ENCODE measurements at places on chromosomes 5 and 9. TPM values are rescaled to one million over a fixed set of nuclear protein-coding genes. Genes with fewer than 3 reads are reported as not detected.

The CCL27 gene
- total RNA-seq: not detected

The CD74 gene
- 1.6 TPM for total RNA-seq

The SPAG8 gene
- total RNA-seq: 2.4 TPM

The CATSPER3 gene
- 0.30 TPM for total RNA-seq

The PTGS1 gene
- total RNA-seq: 55.0 TPM

The GPR151 gene
- not detected for total RNA-seq

The HTR4 gene
- total RNA-seq: not detected

The SMIM33 gene
- not detected for total RNA-seq

The OBP2B gene
- not detected for total RNA-seq

The SVEP1 gene
- total RNA-seq: 5.5 TPM

The LRRTM2 gene
- 2.9 TPM for total RNA-seq

The HEMGN gene
- not detected for total RNA-seq

The BASP1 gene
- 196 TPM for total RNA-seq
